ENCODE measurements at places on chromosomes 4 and X.

GRCh38 chrX:145673841-145674240 lies 143.8 kb upstream of the SLITRK2 start:
- DNase-seq = no peak

DNA sequence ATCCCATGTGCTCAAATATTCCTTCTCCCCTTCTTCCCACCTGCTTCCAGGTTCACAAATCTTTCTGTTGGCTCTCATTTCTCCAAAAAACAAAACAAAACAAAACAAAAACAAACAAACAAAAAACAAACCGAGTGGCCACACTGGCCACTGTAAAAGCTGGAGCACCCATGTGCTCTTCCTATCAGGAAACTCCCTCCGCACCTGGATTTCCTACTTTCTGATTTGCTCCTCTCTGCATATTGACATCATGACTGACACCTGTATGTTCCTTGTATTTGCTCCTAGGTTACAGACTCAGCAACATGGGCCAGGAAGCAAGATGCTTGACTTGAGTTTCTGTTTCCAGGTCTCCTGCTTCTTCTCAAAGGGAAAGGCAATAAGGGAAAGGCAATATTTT lies 258.8 kb downstream of the GPC3 start:
- DNase-seq = no peak

DNA sequence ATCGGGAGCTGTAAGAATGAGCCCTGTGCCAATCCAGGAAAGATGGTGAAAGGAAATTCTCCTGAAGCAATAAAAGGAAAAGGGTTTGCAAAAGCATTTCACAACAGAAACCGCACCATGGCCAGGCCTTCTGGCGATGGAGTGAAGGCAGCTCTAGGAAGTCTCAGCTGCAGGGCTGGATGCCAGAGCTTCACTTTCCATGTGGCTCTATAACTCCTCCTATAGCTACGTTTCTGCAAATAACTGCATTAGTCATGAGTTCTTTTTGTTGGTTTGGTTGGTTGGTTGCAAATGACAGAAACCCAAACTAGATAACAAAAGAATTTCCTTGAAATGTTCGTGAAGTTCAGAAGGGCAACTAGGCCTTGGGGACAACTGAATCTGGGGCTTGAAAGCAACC lies 84.6 kb downstream of the RELL1 start:
- no peak for DNase-seq

GRCh38 chr4:184064877-184065276 lies 152.8 kb downstream of the ENPP6 start:
- no peak for DNase-seq

GRCh38 chr4:98586291-98586961 lies 72.0 kb downstream of the TSPAN5 start:
- no peak for DNase-seq

GRCh38 chrX:98379134-98379533 lies 1495.4 kb downstream of the RPA4 start:
- DNase-seq = no peak

DNA sequence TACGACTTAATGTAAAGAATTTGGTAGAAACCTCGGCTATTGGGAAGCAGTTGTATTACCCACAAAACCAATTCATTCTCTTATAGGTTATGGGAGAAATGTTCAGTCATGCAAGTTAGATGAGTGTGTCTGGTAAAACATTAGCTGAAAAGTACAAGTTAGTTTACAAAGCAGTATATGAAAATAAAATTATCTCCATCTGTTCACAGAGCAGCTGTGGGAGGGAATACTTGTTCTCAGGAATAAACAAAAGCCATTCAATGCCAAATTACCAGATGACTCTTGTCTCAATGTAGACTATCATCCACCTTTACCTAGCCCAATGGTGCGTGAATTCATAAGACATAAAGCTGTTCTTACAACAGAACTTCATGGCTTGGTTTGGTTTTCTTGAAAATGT lies 28.6 kb downstream of the STAP1 start:
- DNase-seq = no peak

DNA sequence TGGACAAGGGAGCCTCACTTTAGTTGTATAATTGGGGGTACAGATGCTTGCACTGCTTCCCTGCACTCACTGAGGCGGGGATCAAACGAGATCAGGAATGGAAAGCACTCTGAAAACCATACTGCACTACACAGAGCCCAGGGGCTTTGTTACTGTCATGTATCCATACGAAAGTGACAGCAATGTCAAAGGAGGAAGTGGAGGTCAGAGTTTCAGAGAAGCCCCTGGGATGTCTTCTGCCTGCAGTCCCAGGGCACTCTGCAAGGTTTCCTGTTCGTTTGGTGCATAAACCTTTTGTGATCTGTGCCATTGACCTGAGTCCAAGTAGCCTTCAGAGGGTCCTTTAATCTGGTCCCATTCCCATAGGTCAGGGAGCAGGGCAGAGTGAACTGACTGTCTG lies 31.2 kb downstream of the RNF175 start:
- no peak for DNase-seq

GRCh38 chr4:124762956-124763355 lies 50.4 kb upstream of the ANKRD50 start:
- DNase-seq = no peak

DNA sequence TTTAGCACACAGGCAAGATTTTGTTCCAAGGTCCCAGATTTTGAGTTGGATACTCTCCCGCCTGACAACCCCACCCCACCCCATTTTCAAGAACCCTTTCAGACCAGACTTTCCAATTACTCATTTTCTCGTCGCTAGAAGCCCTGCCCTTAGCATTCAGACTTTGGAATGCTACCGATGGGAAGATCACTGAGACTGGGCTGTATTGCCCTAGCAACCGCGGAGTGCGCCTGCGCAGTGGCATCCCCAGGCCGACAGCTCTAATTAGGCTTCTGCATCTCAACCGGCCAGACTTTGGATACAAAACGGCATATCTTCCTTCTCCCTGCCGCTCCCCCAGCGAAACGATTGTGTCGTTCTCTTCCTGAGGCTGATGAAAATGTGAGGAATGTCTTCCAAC lies 3.4 kb downstream of the MAGEE2 start:
- DNase-seq = no peak

- DNase-seq = no peak
Observed at GRCh38 chr4:41505161-41505661, 32.7 kb upstream of the LIMCH1 start.

DNA sequence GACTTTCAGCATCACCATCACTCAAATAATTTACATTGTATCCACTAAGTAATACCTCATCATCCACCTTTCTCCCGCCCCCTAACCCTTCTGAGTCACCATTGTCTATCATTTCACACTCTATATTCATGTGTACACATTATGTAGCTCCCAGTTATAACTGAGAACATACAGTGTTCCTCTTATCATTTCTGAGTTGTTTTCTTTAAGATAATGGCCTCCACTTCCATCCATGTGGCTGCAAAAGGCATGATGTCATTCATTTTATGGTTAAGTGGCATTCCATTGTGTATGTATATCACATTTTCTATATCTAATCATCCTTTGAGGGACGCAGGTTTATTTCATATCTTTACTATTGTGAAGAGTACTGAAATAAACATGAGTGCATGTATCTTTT lies 14.6 kb upstream of the NDST4 start:
- no peak for DNase-seq

- DNase-seq = no peak
Observed at GRCh38 chr4:115688961-115689360, 575.5 kb upstream of the NDST4 start.

GRCh38 chrX:77946571-77946970 lies 22.9 kb downstream of the PGAM4 start:
- DNase-seq = no peak

DNA sequence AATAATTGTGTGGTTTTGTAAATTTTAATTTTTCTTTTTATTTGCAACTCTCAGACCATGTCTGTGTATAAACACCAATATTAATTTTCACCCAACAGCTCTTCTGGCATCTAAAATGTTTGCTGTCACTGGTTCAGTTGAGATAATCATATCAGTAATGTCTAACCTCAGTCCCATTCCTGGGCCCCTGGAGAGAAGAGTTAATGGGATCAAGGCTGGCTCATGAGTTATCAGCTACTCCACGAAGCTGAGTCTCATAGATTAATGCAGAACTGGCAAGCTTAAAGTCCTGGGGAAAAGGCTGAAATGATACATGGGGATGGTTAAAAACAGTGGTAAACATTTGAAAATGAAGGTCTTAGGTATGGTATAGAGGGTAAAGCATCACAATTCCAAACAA lies 28.4 kb upstream of the TSPAN5 start:
- no peak for DNase-seq

GRCh38 chr4:13966231-13967195 lies 339.0 kb upstream of the BOD1L1 start:
- DNase-seq = peak; percentile 75
